ENCODE measurements at places on chromosomes 2 and 18.

DNA sequence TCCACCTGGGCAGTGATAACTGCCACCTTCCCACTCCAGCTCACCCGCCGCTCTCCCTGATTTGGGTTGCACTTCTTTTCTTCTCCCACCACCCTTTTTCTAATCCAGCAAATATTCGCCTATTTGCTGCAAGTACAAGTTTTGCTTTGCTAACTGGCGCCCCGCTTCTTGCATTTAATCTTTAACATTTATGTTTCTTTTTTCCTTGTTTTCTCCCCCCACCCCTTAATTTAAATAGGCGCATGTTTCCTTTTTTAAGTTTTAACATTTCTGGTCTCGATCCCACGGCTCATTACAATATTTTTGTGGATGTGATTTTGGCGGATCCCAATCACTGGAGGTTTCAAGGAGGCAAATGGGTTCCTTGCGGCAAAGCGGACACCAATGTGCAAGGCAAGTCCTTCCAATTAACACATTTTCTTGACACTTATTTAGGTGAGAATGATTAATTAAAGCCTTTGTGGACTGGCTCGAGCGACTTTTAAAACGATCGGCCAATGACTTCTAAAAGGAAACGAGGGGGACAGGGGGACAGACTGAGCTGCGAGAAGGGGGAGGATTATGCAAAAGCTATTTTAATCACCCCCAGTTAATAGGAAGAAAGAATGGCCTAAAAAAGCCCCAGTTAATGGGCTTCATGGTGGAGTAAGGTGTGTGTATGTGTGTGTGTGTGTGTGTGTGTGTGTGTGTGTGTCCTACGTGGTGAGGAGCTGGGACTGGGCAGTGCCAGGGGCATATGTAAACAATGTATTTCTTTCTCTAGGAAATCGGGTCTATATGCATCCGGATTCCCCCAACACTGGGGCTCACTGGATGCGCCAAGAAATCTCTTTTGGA lies 1.6 kb downstream of the TBR1 start:
- DNase-seq = no peak

DNA sequence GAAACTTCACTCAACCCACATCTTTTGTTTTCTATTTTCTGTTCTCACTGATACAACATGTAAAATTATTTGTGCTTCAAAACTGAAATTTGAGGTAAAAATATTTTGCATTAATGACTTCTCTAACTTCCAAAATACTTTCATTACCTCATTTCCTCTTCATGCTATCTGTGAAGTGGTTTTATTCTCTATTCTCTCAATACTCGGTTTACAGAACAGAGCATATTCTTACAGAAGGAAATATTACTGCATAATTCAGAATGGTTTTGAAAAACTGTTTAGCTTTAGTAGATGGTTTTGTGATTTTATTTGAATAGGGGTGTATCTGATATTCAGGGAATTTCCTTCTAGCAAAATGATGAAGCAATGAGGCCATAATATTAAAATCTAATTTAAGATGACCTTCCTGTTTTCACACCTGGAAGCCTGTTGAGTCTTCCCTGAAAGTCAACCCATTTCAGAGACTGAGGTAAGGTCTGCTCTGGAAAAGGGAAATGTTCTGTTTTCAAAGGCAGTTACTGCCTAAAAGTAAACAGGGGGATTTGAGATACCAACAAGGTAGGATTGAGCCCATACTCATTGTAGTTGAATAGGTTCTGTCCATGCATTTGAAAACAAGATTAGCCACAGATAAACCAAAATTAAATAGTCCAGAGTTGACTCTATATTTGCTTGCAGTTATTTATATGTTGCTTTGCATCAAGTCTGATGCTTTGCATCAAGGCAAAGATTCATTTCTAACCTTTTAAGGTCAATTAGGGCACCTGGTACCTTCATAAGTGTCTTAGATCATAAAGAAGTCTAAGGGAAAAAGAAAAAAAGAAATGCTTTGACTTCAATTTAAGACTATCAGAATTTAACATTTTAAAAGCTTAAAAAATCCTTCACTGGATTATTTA lies 50.8 kb upstream of the PEX13 start:
- no peak for DNase-seq

GRCh38 chr2:119755906-119756305 lies 3.8 kb upstream of the PTPN4 start:
- DNase-seq = no peak

DNA sequence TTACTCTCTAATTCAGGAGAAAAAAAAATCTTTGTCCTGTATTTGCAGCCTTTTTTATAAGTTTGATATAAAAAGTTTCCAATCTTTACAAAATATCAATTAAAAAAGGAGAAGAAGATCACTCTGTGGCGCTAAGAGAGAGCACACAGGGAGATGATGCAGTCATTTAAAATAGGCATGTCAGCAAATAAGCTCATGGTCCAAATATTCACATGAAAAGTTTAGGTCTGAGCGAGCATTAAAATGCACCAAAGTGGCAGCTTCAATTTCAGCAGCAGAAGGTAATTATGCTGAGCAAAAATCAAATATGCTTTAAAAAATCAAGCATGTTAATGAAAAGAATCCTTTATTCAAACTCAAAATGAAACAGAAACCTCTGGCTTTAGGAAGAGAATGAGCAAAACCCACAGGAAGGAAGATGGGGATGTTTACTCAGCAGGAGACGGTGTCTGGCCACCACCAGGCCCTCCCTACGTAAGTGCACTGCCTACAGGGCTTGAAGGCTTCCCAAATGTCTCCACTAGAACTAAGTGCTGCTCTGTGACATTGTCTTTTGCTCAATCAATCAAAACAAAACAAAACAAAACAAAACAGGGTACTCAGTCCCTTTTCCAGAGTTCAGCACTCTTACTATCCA lies 120.4 kb downstream of the L3MBTL4 start:
- no peak for DNase-seq

DNA sequence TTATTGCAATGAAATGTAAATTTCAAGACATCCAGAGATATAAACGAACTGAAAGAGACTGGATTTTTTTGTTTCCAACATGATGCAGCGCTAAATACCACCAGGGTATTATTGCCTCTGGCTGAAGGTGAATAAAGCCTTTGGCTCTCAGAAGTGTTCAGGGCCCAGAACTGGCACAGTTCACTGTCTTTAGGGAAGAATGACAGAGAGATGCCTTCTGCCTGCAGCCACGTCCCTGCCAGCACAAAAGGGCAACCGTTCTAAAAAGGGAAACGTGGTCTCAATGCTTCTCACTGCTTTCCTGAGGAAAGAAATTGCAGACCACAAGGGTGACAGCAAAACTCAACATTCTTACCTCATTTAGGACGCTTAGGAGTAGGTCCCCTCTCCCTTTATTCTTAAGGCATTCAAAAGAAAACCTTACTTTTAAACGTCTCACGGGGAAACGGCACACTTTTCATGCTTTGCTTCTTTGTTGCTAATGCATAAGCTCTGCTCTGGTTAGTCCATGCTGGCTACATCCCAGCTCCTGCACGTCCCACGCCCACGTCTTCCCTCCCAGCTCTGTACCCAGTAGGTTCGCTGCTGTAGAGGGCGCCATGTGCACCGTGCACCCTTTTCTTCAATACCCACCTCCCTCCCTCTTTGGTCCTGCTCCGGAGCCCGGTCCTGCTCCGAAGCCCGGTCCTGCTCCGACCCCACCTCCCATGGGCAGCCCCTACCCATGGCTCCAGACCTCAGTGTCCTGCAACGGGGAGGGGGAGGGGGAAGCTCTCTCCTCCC lies 171.0 kb downstream of the HRH4 start:
- no peak for DNase-seq

- no peak for DNase-seq
Measured at GRCh38 chr18:72843743-72844142, 24.0 kb downstream of the NETO1 start.

DNA sequence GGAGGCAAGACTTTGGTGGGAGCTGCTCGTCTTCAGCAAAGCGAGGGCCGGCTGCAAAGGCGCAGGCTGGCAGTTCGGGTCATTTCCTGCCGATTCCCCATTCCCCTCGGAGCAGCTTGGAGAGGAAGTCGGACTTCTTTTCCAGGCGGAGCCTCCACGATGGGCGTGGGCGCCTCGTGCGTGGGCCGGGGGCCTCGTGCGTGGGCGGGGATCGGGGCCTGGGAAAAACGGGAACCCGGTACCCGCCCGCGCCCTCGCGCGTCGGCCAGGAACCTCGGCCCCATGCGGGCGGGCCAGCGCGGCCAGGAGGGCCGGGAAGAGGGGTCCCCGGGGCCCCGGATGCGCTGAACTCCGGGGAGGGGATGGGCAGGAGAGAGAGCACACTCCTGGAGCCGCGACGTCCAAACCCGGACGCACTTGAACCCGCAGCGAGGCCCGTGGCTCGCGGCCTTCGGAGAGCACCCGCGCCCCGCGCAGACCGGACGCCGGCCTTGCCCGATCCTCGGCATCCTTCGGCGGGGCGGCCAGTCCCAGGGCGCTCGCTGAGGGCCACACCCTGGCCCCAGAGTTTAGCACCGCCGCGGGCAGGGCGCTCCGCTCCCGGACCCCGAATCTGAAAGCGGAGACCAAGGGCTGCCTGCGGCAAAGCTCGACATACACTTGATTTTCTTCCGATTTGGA lies 368.4 kb downstream of the MTX2 start:
- no peak for DNase-seq
